ENCODE measurements at places on chromosomes 16 and 17.

DNA sequence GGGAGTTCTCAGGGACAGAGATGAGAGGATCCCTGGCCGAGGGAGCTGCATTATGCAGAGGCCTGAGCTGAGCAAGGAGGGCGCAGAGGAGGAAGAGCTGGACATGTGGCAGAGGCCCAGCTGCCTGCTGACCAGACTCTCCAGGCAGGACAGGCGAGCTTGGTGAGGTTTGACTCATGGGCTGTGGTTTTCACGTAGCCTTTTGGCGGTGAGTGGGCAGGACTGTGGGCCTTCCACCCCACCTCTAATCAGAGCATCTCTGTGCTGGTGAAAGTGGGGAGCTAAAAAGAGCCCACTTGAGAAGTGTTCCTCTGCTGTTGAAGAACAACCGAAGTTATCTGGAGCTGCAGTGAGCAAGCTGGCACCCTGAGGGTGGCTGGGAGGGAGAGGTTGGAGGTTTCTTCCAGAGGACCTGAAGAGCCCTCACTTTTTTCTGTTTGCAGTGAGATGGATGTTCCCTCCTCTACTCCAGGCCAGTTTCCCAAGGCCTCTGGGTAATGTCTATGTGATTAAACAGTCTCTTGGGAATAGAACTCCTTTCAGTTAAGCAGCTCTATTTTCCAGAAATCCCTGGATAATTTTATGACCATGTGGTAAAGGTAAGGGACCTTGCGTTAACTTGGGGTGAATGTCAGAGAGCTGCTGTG lies 11.9 kb downstream of the EPN2 start:
- no peak for DNase-seq

GRCh38 chr17:79626156-79626890 lies 15.5 kb upstream of the RBFOX3 start:
- DNase-seq = no peak

DNA sequence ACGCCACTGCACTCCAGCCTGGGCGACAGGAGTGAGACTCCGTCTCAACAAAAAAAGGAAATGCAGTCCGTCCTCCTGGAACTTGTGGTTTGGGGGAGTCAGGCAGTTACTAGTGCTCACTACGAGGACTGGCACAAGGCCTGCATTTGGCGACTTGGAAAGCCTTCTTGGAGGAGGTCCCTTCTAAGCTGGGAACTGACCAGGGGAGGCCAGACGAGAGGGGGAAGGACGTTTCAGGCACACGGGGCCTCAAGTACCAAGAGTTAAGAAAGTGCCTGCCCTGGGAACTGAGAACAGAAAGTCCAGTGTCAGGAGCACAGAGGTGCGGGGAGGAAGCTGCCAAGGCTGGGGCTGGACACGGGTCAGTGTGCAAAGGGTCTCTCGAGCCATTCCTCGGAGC lies 89.9 kb downstream of the ABR start:
- DNase-seq = no peak

DNA sequence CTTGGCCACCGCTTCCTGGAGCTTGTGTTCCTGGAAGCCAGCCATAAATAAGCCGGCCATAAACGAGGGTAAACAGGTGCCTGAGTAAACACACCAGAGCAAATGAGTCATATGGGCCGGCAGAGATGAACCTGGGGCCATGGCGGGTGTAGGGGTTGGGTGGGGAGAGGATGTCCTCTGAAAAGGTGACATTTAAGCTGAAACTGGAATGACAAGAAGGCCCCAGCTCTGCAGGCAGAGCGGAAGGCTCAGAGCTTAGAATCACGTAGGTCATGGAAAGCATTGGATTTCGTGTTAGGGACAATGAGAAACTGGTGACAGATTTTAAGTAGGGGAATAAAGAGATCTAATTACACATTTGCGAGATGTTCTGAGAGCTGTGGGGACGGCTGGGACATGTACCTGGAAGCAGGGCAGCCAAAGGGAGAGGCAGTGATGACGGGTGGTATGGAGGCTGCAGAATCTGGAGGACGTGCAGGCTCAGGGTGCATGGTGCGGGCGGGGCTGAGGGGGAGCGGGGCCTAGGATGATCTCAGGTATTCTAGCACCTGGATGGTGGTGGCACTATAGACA lies 8.1 kb upstream of the DNASE1 start:
- DNase-seq = no peak

- no peak for DNase-seq
These were observed 6.5 kb upstream of the CTCF start for GRCh38 chr16:67555795-67556212.

Measured in activated T-cell treated with anti-CD3 and anti-CD28 coated beads for 48 hours (primary cell).